Suppressor macrophage (primary cell): ENCODE measurements at places on chromosomes 3 and 15.

DNA sequence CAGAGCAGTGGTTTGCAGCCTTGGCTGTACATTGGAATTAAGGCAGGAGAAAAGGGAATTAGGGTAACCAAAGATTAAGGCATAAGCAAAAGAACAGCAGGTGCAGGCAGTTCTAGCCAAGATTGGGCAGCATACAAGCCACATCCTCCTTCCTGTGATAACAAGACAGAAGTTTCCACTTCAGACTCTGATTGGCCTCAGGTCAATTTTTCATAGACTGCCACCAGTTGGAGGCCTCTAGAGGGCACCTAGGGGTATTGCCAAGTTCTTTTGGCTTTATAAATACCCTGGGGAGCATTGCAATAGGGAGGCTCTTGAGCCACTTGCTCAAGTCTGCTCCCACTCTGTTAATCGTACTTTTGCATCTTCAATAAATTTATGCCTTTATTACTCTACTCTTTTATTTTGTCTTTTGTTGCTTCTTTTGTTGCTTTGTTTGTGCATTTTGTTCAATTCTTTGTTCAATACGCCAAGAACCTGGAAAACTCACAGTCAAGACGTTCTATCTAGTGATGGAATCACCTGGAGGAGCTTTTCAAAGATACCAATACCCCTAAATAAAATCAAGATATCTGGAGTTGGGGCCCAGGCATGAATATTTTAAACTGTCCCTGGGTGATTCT is 32.2 kb upstream of the FMN1 start:
- peak; percentile 76 for DNase-seq

DNA sequence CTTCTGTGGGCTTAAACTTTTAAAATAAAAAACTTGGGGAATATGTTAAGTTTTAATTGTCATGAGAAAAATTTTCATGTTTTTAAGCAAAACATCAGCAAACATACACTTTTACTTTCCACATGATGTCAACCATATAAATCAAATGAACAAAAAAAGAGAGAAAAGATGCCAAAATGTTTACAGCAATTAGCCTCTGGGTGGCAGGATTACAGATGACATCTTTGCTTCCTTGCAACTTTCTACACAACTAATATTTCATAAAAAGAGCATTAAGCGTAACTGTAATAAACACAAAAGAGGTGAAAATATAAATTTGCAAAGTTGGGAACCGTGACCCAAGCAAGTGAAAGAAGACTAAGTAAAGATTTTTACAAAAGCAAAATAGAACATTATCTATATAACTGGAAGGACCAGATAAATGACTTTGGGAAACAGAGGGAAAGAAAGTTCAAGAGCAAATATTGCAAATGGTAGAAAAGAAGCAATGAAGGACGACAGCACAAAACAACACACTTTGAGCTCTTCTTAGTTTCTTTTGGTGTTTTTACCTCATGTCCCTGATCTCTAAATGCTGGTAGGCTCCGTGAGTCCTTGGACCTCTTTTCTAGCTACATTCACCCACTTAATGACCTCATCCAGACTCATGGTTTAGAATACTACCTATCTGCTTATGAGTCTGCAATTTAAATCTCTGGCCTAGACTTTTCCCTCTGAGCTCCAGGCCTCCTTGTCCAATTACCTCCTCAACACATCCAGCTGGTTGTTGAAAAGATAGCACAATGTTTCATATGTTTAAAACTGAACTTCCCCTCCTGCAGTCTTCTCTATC is 9.4 kb downstream of the TP53BP1 start:
- DNase-seq, result peak; percentile 5

- no peak for DNase-seq
These were observed 174.9 kb downstream of the SMAD6 start for GRCh38 chr15:66876731-66877476.

- DNase-seq, result no peak
These were observed 8.2 kb downstream of the SLC2A2 start for GRCh38 chr3:171018156-171018935.

DNA sequence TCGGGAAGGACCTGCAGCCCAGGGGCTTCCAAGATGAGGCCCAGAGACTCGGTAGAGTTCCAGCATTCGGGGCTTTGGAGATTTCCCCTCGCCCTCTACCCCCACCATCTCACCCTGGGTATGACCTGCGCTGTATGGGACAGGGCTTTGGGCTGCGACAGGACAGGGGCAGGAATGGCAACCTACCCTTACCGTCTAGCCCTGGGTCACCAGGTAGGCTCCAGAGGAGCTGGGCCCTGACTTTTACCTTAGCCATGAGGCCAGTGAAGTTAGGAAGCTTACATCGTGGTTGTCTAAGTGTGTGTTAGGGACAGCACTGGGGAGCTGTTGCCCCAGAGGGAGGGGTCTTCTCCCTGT is 683 bp downstream of the PPM1M start:
- DNase-seq, result no peak

- peak; percentile 93 for DNase-seq
These were observed 30.6 kb upstream of the SLC6A6 start for GRCh38 chr3:14371573-14372474.

DNA sequence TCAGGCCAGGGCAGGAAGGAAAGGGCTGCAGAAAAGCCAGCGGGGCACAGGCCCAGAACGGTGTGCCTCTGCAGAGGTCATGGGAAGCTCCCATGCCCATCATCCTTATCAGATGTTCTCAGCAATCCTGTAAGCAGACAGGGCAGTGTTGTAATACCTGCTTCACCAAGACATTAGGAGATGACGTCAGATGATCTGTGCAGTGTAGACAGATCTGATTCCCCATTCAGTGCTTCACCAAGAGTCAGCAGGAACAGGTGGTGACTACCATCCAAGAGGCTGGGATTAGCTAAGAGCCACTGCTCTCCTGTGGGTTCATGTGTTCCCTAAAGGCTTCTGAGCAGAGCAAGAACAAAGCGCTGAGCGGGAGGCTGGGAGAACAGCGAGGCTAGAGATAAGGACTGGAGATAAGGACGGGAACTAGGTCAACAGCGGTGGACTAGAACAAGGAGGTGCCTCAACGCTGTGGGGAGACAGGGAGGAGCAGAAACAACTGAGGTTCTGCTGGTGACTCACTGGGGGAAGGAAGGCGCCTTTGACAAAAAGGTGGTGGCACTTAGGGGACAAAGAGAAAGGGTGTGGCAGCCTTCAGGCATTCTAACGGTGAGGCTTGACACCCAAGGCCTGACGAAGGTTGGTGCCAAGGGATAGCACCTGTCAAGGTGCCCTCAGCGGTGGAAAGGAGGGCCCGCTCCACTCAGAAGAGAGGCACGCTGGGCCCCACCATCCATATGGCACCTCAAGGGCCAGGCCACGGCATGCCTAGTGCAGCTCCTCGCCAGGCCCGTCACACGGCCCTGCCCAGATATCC is 28.4 kb downstream of the CCDC12 start:
- peak; percentile 95 for DNase-seq

- DNase-seq, result no peak
These were observed 13.9 kb downstream of the PCYT1A start for GRCh38 chr3:196273655-196274054.

DNA sequence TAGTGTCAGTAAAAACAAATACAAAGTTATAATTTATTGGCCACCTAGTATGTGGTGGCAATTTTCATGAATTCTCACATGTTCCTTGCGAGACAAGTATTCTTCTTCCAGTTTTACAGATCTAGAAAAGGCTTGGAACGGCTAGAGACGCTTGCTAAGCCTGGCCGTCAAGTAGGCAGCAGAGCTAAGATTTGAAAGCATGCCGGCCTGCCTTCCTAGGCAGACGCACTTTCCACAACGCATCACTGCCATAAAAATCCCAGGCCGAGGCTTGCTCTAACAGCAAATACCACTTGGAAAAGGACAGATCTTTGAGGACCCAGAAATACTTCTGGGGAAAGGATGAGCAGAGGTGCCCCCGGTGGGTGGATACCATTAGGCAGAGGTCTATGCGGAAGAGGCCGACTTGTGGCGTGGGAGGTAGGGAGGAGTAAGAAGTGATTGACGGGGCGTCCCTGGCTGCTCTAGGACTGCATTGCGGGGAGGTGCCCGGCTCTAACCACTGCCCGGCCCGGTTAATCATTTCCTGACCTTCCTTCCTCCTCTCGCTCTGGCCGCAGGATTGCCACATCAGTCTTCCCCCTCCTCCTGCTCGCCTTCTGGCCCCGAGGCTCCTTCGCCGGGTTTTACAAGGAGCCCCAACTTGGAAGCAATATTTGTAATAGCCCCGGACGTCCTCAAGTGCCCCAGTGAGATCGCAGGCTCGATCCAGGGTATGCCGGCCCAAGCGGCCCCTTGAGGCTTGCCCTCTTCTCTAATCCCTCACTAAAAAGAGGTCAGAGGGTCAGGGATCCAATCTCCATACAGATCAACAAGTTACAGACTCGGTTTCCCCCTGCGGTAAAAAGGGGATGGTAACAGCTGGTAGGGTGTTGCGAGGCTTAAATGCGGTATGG is 1.3 kb upstream of the USP3 start:
- peak; percentile 97 for DNase-seq
